Activated CD8-positive, alpha-beta memory T cell treated with anti-CD3 and anti-CD28 coated beads, Interleukin-2, amount 10 ng/mL, durations not matched to agents 7 days and 5 days (primary cell): ENCODE measurements at places on chromosomes 6 and 20. TPM values are rescaled to one million over a fixed set of nuclear protein-coding genes. Genes with fewer than 3 reads are reported as not detected.

DNA sequence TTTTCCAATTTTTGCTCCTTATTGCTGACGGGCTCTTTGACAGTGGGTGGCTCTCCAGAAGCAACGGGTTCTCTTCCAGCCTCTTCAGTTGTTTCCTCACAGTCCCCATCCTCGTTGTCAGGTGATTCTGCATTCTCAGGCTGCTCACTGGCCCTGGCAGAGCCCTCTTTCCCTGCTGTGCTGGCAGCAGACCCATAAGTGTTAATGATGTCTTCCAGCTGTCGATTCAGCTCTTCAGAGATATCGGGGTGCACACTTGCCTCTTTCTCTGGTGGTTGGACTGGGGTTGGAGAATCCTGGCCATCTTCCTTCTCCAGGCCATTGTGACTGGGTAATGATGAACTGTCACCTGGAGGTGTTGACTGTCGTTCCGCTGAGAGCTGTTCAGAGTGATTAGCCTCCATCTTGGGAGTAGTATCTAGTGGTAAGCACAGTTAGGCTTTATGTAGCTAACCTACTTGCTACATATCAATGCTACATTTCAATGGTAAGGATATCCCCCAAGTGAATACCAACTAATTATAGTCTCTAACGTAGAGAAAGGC lies 3.2 kb downstream of the TXLNB start:
- H3K4me3 ChIP-seq: no peak overlapping the region
- H3K27ac ChIP-seq: no peak overlapping the region
- peaks cover 28% of the 10 kb centered on the region for H3K4me1 ChIP-seq
- DNase-seq: no peak
- peaks cover 6% of the 10 kb centered on the region for H3K36me3 ChIP-seq
- H3K27me3 ChIP-seq: no peaks in the 10 kb centered on the region

DNA sequence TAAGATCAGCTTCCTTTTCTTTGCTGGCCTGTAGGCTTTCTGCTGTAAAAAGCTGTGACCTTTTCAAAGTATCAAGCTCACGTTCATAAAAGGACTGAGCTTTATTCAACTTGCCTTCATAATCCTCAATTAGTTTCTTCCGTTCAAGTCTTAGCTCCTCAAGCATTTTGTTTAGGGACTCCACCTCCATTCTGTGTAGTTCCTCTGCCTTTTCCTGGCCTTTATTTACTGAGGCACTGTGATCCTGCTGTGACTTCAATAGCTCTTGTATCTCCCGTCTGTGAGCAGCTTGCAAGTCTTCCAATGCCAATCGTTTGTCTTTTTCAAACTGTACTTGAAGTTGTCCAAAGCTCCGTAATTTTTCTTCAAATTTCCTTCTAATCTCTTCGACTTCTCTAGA lies 54.4 kb downstream of the FAM184A start:
- peaks cover 10% of the 10 kb centered on the region for H3K4me1 ChIP-seq
- H3K27me3 ChIP-seq: no peaks in the 10 kb centered on the region
- H3K36me3 ChIP-seq: no peaks in the 10 kb centered on the region
- DNase-seq: no peak
- H3K27ac ChIP-seq: no peak overlapping the region

DNA sequence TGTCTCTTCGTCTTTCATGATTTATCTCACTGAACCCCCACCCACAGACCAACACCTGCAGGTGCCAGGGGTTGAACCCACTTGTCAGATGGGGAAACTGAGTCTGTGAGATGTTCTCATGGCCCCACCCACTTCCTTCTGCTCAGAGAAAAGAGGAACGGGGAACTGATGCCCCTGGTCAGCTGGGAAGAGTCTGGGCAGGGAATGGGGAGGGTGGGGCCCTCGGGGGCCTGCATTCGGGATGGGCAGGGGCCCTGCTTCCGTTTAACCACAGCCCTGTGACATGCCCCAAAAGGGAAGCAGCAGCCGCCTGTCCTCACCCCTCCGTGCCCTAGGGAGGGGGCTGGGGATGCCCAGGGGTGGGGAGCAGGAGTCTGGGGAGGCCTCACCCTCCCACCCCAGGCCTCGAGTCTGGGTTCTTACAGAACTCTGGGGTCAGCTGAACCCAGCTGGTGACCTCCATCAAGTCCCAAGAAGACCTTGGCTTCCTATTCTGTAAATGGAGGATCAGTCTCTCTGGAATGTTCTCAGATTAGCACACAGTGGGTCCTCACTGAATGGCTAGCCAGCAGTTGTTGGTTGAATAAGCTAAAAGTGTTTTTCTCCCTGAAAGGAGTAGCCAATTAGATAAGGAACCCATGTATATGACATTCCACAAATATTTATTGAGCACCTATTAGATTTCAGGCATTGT lies 81.5 kb downstream of the CEBPB start:
- H3K27me3 ChIP-seq: peaks cover 24% of the 10 kb centered on the region
- no peak overlapping the region for H3K27ac ChIP-seq
- no peak overlapping the region for H3K4me3 ChIP-seq
- no peaks in the 10 kb centered on the region for H3K36me3 ChIP-seq

- H3K27ac ChIP-seq: peak overlapping the region; percentile 18
- H3K27me3 ChIP-seq: no peaks in the 10 kb centered on the region
- no peak overlapping the region for H3K4me3 ChIP-seq
Measured at GRCh38 chr6:16418151-16418550, 179.8 kb downstream of the GMPR start.

Gene WFDC10B
- not detected for total RNA-seq

GRCh38 chr6:2502096-2502997 lies 248.4 kb downstream of the MYLK4 start:
- H3K27me3 ChIP-seq: peaks cover 34% of the 10 kb centered on the region
- H3K36me3 ChIP-seq: no peaks in the 10 kb centered on the region
- DNase-seq: no peak
- H3K4me1 ChIP-seq: no peaks in the 10 kb centered on the region
- no peak overlapping the region for H3K4me3 ChIP-seq

GRCh38 chr20:53164072-53164471 lies 191.9 kb downstream of the TSHZ2 start:
- no peaks in the 10 kb centered on the region for H3K36me3 ChIP-seq
- no peak for DNase-seq

- no peak overlapping the region for H3K4me3 ChIP-seq
- no peaks in the 10 kb centered on the region for H3K36me3 ChIP-seq
- no peaks in the 10 kb centered on the region for H3K27me3 ChIP-seq
- H3K27ac ChIP-seq: no peak overlapping the region
Measured at GRCh38 chr6:55992546-55992945, 117.2 kb upstream of the BMP5 start.

Gene SPATA2
- total RNA-seq: 11.1 TPM

Gene RFX6
- not detected for total RNA-seq

Gene SAPCD1
- total RNA-seq: 19.2 TPM

GRCh38 chr6:168844821-168845609 lies 404.0 kb downstream of the SMOC2 start:
- no peaks in the 10 kb centered on the region for H3K4me1 ChIP-seq
- no peak for DNase-seq
- peaks cover 2% of the 10 kb centered on the region for H3K36me3 ChIP-seq
- H3K4me3 ChIP-seq: no peak overlapping the region

DNA sequence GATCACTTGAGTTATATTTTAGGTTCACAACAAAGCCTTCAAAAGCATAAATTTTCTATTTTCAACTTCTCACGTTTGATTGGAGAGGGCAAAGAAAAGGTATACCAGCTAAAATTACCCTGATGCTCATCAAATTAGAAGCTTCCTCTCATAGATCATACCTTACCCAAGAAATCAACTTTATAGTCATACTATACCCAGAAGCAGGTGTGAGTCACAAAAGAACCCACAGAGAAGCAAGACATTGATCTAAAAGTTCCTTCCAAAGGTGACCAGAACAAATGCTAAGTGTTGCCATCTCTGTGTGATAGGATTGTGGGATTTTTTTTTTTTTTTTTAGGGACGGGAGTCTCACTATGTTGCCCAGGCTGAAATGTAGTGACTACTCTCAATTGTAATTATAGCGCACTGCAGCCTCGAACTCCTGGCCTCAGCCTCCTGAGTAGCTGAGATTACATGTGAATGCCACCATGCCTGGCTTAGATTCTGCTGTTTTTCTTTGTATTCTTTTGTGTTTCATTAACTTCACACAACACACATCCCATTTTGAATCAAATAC lies 3.3 kb downstream of the EIF2S2 start:
- H3K4me1 ChIP-seq: peaks cover 71% of the 10 kb centered on the region
- peaks cover 61% of the 10 kb centered on the region for H3K36me3 ChIP-seq
- peak overlapping the region; percentile 70 for H3K27ac ChIP-seq
- peak overlapping the region; percentile 46 for H3K4me3 ChIP-seq

- H3K27ac ChIP-seq: no peak overlapping the region
- H3K27me3 ChIP-seq: peaks cover 44% of the 10 kb centered on the region
Measured at GRCh38 chr6:89237158-89237557, 20.0 kb upstream of the GABRR1 start.

DNA sequence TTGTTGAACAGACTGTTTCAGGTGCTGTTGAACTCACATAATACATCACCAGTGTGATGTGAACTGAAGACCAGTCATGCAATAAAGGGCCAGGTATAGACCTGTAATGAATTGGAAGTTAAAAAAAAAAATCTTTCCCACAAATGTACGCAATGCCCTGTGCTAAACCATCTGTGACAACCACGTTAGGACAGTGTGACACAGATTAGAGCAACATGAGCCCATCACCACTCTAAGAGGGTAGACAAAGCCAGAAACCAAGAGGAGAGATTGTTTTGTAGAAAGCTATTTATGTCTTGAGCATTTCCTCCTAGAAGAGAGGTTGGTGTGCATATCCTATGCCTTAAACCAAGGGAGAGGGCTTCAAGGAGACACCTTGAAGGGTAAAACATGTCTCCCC lies 77.0 kb upstream of the BEND6 start:
- H3K27ac ChIP-seq: no peak overlapping the region
- no peak overlapping the region for H3K4me3 ChIP-seq
- no peaks in the 10 kb centered on the region for H3K4me1 ChIP-seq

Gene NOL4L
- 18.3 TPM for total RNA-seq

DNA sequence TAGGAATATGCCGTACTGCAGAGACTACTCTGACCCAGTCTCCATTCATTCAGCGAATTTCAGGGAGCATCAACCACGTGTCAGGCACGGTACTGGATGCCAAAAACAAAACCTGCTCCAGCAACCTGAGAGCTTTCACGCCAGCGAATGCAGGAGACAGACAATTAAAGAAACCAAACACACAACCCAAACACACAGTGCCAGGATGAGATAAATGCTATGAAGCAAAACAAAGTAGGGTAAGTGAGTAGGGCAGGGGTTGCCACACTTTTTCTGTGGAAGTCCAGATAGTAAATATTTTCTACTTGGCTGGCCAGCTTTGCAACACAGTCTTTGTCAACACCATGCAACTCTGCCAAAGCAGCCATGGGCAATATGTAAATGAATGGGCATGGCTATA lies 10.0 kb downstream of the MOCS1 start:
- no peaks in the 10 kb centered on the region for H3K4me1 ChIP-seq
- no peaks in the 10 kb centered on the region for H3K36me3 ChIP-seq
- H3K4me3 ChIP-seq: no peak overlapping the region

Gene HUS1B
- 1.2 TPM for total RNA-seq

Gene SAMD5
- not detected for total RNA-seq

Gene METTL24
- not detected for total RNA-seq

DNA sequence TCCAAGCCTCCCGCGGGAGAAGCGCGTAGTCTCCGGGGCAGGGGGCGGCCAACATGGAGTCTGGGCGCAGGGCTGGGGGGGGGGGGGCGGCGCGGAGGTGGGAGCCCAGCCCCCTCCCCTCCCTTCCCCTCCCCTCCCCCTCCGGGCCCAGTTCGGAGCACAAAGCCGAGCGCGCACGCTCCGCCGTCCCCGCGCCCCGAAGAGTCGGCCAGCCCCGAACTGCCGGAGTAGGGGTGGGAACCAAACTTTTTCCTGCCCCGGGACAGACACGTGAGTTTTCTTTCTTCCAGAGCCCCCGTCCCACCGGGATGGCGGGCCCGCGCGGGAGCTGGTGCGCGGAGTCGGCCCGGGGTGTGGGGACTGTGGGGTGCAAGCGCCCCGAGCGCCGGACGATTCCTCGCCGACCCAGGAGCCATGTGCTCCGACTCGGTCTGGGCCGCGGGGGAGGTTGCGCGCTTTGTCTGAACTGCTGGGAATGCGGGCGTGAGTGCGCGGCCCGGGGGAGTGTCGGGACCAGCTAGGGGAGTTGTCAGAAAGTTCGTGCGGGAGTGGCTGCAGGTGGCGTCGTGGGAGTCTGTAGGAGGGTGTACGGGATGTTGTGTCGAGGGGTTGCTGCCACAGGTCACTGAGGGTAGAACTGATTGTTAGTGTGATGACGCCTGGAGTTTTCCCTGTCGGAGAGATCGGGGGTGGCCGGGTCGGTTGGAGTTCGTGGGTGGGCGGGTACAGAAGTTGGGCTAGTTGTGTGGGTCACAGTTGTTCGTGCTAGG lies 1.2 kb downstream of the TGIF2 start:
- peak overlapping the region; percentile 87 for H3K27ac ChIP-seq
- peak; percentile 61 for DNase-seq
- H3K4me3 ChIP-seq: peak overlapping the region; percentile 85
- H3K27me3 ChIP-seq: no peaks in the 10 kb centered on the region

GRCh38 chr6:74579047-74579446 lies 626.8 kb downstream of the COL12A1 start:
- no peak overlapping the region for H3K4me3 ChIP-seq
- DNase-seq: no peak
- no peaks in the 10 kb centered on the region for H3K27me3 ChIP-seq
- no peaks in the 10 kb centered on the region for H3K4me1 ChIP-seq
- no peaks in the 10 kb centered on the region for H3K36me3 ChIP-seq

Gene TFAP2B
- total RNA-seq: not detected

DNA sequence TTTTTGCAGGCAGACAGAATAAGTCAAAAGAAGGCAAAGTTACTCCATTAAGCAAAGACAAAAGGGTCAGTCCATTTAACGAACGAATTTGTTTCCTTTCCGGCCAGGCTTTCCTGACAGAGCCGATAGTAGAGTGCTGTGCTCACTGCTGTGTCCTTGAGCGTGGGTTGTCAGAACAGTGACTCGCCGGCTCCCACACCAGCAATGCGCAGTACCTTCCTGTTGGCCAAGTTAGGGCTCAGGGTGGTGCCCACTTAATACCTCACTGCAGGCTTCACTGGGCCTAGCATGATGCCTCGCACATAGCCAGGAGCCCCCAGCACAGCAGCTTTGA lies 294.7 kb downstream of the FOXC1 start:
- DNase-seq: no peak
- no peaks in the 10 kb centered on the region for H3K36me3 ChIP-seq
- no peaks in the 10 kb centered on the region for H3K4me1 ChIP-seq
- H3K27me3 ChIP-seq: no peaks in the 10 kb centered on the region
- H3K27ac ChIP-seq: no peak overlapping the region

GRCh38 chr20:45828589-45828988 lies 1.5 kb upstream of the TNNC2 start:
- H3K27ac ChIP-seq: no peak overlapping the region
- DNase-seq: no peak
- no peak overlapping the region for H3K4me3 ChIP-seq
- H3K27me3 ChIP-seq: peaks cover 19% of the 10 kb centered on the region
- H3K36me3 ChIP-seq: no peaks in the 10 kb centered on the region

- no peak overlapping the region for H3K4me3 ChIP-seq
- no peak for DNase-seq
- no peaks in the 10 kb centered on the region for H3K4me1 ChIP-seq
- no peaks in the 10 kb centered on the region for H3K36me3 ChIP-seq
Measured at GRCh38 chr6:163250116-163250515, 164.4 kb upstream of the QKI start.

GRCh38 chr20:37941332-37941731 lies 38.4 kb downstream of the VSTM2L start:
- H3K4me1 ChIP-seq: no peaks in the 10 kb centered on the region
- DNase-seq: peak; percentile 31
- no peaks in the 10 kb centered on the region for H3K36me3 ChIP-seq
- H3K27ac ChIP-seq: no peak overlapping the region
- H3K4me3 ChIP-seq: no peak overlapping the region
- peaks cover under 1% of the 10 kb centered on the region for H3K27me3 ChIP-seq

Gene HLA-F
- total RNA-seq: 444 TPM

- H3K4me3 ChIP-seq: peak overlapping the region; percentile 99
- H3K27me3 ChIP-seq: no peaks in the 10 kb centered on the region
- peaks cover 20% of the 10 kb centered on the region for H3K36me3 ChIP-seq
- peak overlapping the region; percentile 100 for H3K27ac ChIP-seq
Measured at GRCh38 chr6:28897369-28897745, 26.4 kb downstream of the TRIM27 start.

Gene PHACTR1
- total RNA-seq: 2.2 TPM

Gene IL20RA
- not detected for total RNA-seq
